Activated T-helper 1 cell treated with anti-CD3 and anti-CD28 coated beads, Interleukin-2, amount 50 U/mL, for 16 hours (primary cell): ENCODE measurements at places on chromosomes 12 and 14.

DNA sequence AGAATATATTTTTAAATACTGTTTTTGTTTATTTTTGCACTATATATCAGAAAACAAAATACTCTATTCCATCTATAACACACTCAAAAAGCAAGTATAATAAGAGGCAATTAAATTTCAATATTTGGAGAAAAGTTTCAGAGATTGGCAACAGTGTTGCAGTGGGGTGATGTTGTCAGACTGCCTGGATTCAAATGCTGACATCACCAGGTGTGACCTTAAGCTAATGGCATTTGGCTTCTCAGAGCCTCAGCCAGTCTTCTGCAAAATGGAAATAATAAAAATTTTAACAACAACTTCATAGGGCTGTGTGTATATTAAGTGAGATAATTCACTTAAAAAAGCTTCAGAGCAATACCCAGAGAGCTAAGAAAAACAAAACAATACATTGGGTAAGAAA is 74.7 kb downstream of the TMTC1 start:
- no peak for DNase-seq

DNA sequence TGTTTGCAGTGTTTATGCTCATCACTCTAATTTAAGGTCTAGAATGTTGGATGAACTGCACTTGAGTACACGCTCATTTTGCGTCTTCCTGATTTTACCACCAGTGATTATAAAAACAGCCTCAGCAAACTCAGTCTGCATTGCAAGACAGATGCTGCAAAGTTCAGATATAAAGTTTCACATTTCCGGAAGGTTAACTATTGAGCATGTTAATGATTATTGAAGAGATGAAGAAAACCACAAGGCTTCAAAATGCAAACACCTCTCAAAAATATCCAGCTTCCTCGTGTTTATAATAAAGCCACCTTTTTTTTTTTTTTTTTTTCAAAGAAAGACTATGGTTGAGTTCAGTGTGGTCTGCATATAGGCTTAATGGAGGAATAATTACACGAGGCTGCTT is 92.1 kb upstream of the BMP4 start:
- DNase-seq: no peak

- no peak for DNase-seq
Observed at GRCh38 chr12:120480211-120480610, 10.7 kb upstream of the SRSF9 start.

- no peak for DNase-seq
Observed at GRCh38 chr12:105417732-105418131, 87.2 kb downstream of the C12orf75 start.

- DNase-seq: no peak
Observed at GRCh38 chr12:19234171-19234704, 104.7 kb downstream of the PLEKHA5 start.

GRCh38 chr12:95764848-95765247 is 25.7 kb downstream of the NTN4 start:
- DNase-seq: no peak

DNA sequence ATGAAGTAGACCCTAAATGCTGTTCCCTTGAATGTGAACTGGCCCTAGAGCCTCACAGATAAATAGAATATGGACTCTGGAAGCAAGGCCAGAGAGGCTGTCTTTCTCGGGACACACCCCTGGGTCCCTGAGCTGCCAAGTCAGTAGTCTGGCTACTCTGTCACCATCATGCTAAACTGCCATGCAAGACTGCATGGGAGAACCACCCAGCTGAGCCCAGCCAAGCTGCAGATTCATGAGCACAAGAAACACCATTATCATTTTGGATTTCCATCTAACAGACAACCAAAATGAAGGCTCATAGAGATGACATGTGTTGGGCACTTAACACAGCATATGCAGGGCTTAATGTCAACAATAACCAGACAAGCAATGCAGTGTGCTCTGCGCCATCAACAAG is 53.3 kb downstream of the CHGA start:
- no peak for DNase-seq

DNA sequence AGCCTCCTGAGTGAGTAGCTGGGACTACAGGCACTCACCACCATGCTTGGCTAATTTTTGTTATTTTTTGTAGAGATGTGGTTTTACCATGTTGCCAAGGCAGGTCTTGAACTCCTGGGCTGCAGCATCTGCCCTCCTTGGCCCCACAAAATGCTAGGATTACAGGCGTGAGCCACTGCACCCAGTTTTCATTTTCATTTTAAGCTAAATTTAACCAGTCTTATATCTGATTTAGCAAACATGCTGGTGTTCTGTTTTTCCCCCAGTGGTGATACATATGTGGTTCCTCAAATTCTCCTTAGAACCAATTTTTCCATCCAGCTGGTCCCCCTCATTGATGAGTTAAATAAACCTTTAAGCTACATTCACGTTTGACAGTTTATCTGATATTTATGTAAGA is 43.8 kb upstream of the BICD1 start:
- no peak for DNase-seq

DNA sequence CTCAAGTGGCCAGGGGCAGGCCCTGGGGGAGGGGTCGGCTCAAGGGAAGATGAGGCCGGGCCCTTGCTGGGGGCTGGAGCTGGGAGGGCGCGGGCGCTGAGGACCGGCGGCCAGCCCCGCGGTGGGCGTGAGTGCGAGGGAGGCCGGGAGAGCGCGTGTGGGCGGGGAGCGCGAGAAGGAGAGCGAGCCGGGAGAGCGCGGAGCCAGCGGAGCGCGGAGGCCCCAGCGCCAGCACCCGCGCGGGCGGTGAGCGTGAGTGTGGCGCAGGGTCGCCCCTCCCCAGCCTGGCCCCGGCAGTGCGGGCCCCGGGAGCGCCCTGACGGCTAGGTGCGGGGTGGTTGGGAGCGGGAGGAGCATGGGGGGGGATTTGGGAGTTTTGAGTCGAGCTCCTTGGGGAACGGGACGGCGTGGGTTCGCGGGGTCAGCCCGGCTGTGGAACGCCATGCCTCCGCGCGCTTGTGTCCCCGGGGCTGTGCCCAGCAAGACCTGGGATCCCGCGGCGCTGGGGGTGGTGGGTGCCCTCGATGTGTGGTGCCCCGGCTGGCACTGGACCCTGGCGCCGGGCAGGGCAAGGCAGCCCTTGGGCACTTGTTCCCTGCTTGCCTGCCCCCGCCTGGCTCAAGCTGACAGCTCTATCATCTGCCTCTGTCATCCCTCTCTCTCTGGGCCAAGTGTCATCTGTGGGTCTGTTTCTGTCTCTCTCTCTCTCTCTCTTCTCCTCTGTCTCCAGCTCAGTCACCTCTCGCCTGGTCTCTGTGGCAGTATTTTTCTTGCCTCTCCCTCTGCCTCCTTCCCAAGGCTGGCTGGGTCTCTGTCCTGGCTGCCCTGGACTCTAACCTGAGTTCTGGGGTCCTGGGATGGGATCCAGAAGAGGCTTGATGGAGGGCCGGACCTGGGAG is at the start of gene LBHD2:
Gene LBHD2, plus strand, starts transcription at position 190 of the 899 bp plus-strand sequence. CDS start 1,803 bp downstream, outside the sequence.
- DNase-seq: no peak

- no peak for DNase-seq
Observed at GRCh38 chr14:80491131-80491530, 279.8 kb upstream of the DIO2 start.

DNA sequence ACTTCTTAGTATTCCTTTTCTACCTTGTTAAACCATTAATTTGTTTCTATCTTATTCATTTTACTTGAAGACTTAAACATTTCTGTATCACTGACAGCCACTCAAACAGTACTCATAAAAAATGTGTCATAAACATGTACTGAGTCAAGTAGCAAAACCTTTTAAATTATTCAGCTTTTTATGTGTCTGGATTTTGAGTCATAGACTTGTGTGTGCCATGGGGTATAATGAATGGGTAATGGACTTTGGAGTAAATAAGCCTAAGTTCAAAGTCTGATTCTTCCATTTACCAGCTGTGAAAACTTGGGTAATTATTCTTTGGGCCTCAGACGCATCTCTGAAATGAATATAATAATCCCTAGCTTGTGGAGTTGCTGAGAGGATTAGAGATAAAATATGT is 199.0 kb downstream of the RAD51B start:
- no peak for DNase-seq

GRCh38 chr12:76186131-76186906 is 101.8 kb upstream of the NAP1L1 start:
- DNase-seq: no peak

DNA sequence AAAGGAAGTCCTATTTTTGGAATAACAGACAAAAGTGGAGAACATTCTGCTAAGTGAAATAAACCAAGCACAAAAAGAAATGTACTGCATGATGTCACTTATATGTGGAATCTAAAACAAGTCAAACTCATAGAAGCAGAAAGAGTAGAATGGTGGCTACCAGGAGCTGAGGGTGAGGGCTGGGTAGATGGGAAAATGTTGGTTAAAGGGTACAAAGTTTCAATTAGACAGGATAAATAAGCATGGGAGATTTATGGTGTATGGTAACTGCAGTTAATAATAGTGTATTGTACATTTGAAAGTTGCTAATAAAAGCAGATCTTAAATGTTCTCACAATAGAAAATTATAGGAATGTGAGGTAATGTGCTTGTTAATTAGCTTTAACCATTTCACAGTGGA is 12.8 kb downstream of the LUM start:
- DNase-seq: no peak

- no peak for DNase-seq
Observed at GRCh38 chr12:59580050-59580449, 15.8 kb upstream of the SLC16A7 start.

DNA sequence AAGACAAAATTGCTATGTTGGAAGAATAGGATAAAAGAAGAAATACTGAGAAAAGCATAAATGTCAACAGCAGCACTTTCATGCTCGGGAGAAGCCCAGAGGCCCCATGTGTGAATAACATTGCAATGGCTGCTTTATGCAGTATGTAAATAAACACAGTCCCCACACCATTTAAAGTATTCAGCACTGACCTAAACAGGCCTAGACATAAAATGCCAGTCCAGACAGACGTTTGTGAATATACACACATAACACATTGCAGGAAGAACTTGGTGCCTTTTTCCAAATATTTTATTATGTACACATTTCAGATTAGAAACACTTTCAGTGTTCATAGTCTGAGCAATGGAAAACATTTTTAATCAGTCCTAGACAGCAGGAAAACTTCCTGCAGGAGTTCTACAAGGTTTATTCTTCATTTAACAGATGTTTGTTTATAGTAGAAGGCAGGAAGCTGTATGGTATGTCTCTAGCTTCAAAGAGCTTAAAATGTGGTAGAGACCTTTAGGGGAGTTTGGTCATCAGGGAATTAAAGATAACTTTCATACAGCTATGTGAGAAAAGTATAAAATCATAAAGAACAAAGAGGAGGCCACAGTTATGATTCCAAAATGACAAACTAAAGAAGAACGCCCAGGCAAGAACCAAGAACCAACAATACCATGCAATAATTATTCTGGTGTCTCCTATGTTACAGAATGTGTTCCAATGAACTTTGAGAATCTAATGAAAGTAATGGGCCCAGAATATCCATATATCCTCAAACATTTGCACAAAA is 30.6 kb upstream of the SLC38A2 start:
- no peak for DNase-seq

DNA sequence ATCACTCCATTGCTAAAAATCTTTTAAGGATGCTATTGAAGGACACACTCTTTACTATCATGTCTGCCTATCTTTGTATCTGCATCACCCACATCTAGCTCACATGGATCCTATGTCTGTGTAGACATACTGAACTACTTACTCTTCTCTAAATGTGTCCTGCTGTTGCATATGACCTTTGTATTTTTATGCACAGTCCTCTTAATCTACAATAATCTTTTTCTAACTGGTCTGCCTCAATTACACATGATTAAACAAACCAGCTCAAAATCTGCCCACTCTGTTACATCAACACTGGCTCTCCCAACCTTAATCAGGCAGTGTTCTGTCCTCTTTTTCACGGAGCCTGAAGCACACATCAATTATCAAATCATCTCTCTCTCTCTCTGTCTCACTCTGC is 316.3 kb upstream of the MGAT4C start:
- DNase-seq: no peak

DNA sequence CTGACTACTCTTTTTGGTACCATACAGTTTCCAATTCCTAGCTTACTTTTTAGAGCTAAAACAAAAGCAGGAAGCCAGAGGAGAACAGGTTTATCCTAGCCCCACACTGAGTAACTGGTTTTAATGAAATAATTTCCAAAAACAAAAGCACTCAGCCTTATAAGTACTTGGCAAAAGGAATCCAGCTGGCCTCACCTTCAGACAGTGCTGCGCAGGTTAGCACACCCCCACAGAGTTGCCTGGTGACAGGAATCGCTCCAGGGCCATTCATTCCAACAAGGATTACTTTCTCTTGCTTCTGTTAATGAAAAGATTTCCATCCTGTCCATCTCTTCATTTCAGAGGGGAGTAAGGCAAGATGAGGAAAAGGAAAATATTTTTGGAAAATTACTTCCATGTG is 84.6 kb downstream of the SCFD1 start:
- no peak for DNase-seq

- DNase-seq: no peak
Observed at GRCh38 chr14:73324533-73324932, 87.2 kb downstream of the PAPLN start.

DNA sequence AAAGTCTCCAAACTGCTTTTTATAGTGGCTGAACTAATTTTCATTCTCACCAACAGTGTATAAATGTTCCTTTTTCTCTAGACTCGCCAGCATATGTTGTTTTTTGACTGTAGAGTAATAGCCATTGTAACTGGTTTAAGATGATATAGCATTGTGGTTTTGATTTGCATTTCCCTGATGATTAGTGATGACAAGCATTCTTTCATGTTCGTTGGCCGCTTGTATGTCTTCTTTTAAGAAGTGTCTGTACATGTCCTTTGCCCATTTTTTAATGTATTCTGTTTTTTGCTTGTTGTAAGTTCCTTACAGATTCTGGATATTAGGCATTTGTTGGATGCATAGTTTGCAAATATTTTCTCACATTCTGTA is 404.9 kb downstream of the FLRT2 start:
- DNase-seq: no peak

DNA sequence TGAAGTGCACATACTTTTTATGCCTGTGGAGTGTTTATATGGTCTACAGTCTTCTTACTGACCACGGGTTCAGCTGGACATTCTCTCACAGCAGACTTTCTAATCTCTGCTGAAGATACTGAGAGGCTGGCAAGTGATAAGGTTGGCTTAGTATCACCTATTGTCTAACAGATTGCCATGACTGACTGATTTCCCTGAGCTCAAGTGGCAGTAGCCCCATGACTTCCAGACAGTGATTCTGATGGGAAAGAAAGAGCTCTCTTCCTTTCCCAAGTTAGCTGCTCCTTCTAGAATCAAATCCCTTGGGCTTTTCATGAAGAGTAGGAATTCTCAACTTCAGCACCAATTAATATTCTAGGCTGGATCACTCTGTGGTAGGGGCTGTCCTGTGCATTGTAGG is 141.4 kb downstream of the ANO4 start:
- no peak for DNase-seq

- DNase-seq: no peak
Observed at GRCh38 chr14:39267608-39268005, 33.9 kb downstream of the MIA2 start.

- no peak for DNase-seq
Observed at GRCh38 chr14:23245282-23245681, 7.5 kb downstream of the RNF212B start.

- DNase-seq: no peak
Observed at GRCh38 chr12:31714406-31715271, 14.2 kb downstream of the AMN1 start.

DNA sequence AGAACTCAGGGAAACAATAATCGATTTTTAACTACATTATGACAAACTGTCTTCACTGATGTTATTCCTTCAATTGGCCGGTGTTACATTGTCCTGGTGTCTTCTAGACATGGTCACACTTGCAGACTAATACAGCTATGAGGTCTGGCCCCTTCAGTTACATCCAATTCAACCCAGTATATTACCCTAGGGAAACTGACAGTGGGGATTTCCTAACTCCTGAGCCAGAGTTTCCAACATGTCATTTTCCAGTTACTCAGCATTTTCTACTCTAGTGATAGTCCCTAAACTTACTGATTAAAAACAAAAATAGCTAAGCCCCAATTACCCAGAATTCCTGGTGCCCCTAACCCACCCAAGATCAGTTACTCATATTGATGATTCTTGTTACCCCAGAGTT is 21.1 kb downstream of the IFNG start:
- DNase-seq: no peak
